Ovary (tissue), 10 donors: ENCODE measurements at places on chromosomes 4 and X.

- H3K27me3 ChIP-seq = no peaks in the 10 kb centered on the region
- no peaks in the 10 kb centered on the region for H3K36me3 ChIP-seq
- H3K4me1 ChIP-seq = no peaks in the 10 kb centered on the region
- H3K27ac ChIP-seq = no peak overlapping the region
- no peak for DNase-seq
- H3K4me3 ChIP-seq = no peak overlapping the region
These were observed 263.2 kb downstream of the TECRL start for GRCh38 chr4:64146030-64146429.

GRCh38 chrX:66833426-66833825 is 194.5 kb upstream of the EDA2R start:
- H3K27me3 ChIP-seq = no peaks in the 10 kb centered on the region
- no peak overlapping the region for H3K4me3 ChIP-seq
- no peak overlapping the region for H3K27ac ChIP-seq
- no peaks in the 10 kb centered on the region for H3K36me3 ChIP-seq
- no peaks in the 10 kb centered on the region for H3K4me1 ChIP-seq

DNA sequence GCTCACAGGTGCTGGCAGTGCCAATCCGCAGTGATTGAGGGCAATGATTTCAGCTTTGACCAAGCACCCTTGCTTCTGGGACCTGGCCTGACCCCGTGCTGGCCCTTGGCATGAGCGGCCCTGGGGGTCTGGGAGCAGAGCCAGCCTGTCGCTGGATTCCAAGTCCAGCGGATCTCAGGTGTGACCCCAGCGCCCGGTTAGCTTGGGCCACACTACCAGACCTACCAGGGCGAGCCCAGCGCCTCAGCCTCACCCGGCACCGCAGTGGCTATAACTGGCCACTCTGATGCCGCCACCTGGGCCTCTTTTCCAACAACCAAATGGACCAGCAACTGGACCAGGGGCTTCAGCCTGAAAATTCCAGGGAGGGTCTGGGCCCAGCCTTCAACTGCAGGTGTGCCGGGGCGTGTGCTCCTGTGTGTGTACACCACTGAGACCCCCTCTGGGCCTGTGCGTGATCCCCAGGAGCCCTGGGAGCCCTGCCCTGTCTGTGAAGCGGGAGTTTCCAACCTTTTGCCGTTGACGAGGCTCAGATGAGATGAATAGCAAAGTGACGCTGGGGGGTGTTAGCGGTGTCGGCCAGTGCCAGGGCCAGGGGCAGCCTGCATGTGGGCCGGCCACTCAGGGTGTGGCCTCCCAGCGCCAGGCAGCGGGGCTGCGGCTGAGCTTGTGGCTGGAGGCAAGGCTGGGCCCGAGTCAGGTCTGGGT is 658 bp downstream of the SH3TC1 start:
- H3K27me3 ChIP-seq = no peaks in the 10 kb centered on the region
- H3K4me3 ChIP-seq = peak overlapping the region; percentile 12
- peak overlapping the region; percentile 12 for H3K27ac ChIP-seq

- no peak overlapping the region for H3K4me3 ChIP-seq
- no peak for DNase-seq
- H3K27me3 ChIP-seq = no peaks in the 10 kb centered on the region
- H3K4me1 ChIP-seq = no peaks in the 10 kb centered on the region
These were observed 24.7 kb downstream of the CUL4B start for GRCh38 chrX:120536061-120536460.

DNA sequence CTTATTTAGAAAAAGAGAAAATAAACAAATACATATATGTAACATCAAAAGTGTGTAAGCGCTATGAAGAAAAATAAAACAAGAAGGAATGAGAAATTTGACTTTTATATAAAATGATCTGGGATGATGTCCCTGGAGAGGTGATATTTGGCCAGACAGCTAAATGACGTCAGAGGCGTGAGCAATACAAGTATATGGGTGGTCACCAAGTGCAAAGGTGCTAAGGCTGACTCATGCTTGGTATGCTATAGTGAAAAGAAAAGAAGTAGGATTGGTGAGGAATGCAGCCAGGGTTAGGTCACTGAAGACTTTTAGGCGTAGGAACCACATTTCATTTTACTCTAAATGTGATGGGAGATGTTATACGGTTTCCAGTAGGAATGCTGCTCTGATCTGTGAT is 1049.1 kb upstream of the TENM3 start:
- H3K36me3 ChIP-seq = no peaks in the 10 kb centered on the region
- H3K4me3 ChIP-seq = no peak overlapping the region
- no peaks in the 10 kb centered on the region for H3K27me3 ChIP-seq
- H3K27ac ChIP-seq = no peak overlapping the region
- H3K4me1 ChIP-seq = no peaks in the 10 kb centered on the region
- DNase-seq = no peak

DNA sequence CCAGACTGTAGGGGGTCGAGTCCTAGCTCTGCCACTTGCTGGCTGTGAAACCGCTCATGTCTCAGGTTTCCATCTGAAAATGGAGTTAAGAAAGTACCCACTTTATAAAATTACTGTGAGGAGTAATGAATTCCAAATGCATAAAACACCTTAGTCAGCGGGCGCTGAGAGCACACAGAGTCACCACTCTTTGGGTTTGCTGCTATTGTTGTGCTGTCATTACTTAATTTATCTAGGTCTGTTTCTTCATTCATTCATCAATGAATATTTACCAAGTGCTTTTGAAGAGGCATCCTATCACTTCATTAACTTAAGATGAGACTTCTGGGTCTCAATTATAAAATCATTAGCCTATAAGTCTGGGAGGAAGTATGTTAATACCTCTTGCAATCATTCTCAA is 317.3 kb downstream of the FBXW7 start:
- no peak overlapping the region for H3K27ac ChIP-seq
- H3K4me3 ChIP-seq = no peak overlapping the region
- no peaks in the 10 kb centered on the region for H3K27me3 ChIP-seq
- H3K4me1 ChIP-seq = no peaks in the 10 kb centered on the region
